Type B pancreatic cell (in vitro differentiated cells): ENCODE measurements at places on chromosomes 3 and 15.

GRCh38 chr15:57364282-57365007 lies 11.9 kb upstream of the CGNL1 start:
- no peak for DNase-seq

- no peak for DNase-seq
These were observed 49.9 kb downstream of the ATP2B2 start for GRCh38 chr3:10455545-10455914.

- DNase-seq = no peak
These were observed at the start of gene FBLN2 for GRCh38 chr3:13548696-13549622. Gene FBLN2, plus strand, starts transcription at chr3:13549125. Its CDS starts 21,231 bp downstream, at chr3:13570356.

- no peak for DNase-seq
These were observed 12.5 kb downstream of the TEX264 start for GRCh38 chr3:51683566-51683965.

GRCh38 chr3:8980756-8981257 lies 17.5 kb upstream of the RAD18 start:
- DNase-seq = no peak

- DNase-seq = no peak
These were observed 77.3 kb downstream of the HMG20A start for GRCh38 chr15:77497942-77498361.
